ENCODE measurements at places on chromosomes 12 and 14. TPM values are rescaled to one million over a fixed set of nuclear protein-coding genes. Genes with fewer than 3 reads are reported as not detected.

Gene KRT82
- total RNA-seq: not detected

Gene SLC5A8
- not detected for total RNA-seq

Gene BEGAIN
- total RNA-seq: not detected

Gene MBD6
- total RNA-seq: 2.7 TPM

Gene KRT86
- total RNA-seq: under 0.01 TPM

Gene TBC1D30
- 0.32 TPM for total RNA-seq

Gene STXBP6
- total RNA-seq: 4.0 TPM

Gene RNFT2
- total RNA-seq: 0.97 TPM

Gene FSCB
- not detected for total RNA-seq

Gene SLC22A17
- total RNA-seq: 27.3 TPM

Gene CPNE6
- total RNA-seq: not detected

Gene PRR4
- 10.5 TPM for total RNA-seq

Gene PLCZ1
- not detected for total RNA-seq

Measured in hair follicle dermal papilla cell (primary cell).